ENCODE measurements at places on chromosomes 5 and 9.

DNA sequence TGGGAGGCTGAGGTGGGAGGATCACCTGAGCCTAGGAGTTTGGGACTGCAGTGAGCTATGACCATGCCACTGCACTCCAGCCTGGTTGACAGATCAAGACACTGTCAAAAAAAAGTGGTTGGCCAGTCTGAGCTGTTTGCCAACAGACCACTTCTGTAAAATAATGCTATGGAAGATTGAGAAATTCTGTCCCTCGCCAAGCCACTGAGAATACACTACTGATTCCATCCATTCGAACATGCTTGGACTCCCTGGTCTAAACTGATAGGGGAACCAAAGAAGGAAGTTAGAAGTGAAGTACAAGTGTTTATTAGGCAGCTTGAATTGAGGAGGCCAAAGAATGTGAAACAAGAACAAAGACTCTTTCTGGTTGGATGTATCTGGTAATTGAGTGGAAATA, 27.2 kb downstream of the ENC1 start:
- no peak for DNase-seq

DNA sequence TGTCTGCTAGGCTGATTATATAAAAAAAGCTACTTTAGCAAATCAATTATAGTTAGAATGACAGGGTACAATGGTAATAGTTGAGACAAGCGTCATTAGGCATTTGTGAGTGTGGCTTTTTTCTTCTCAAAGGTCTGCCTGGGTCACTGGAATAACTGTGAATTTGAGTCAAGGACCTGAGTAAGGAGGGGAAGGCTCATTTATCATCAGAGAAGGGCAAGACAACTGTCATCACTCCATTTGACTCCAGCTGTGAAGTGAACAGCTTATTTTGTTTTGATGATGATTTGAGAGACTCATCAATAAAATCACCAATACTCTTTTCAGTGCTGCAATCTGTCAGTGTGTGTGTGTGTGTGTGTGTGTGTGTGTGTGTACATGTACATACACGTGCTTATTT, 118.6 kb downstream of the MAT2B start:
- no peak for DNase-seq

- no peak for DNase-seq
Observed at GRCh38 chr5:87735923-87736322, 323.2 kb upstream of the CCNH start.

- DNase-seq: no peak
Observed at GRCh38 chr9:18184401-18184800, 289.6 kb upstream of the ADAMTSL1 start.

DNA sequence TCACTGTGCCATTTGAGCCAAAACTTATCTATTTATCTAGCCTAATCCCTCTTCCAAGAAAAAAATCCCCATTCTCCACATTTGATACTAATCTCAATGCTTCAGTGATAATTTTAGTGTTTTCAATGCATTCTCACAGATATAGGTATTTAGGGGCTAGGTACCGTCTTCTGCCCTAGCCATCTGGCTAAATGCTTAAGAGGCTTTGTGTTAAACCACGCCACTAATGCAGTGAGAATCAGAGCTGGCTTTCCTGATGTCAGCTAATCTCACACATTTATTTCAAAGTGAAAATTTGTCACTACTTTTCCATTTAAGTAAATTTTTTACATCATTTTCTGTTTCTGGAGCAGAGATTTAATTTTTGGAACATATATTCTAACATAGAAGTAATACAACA, 479.7 kb downstream of the MAN2A1 start:
- no peak for DNase-seq

- DNase-seq: peak; percentile 39
Observed at GRCh38 chr9:135343837-135344522, 135.6 kb upstream of the PPP1R26 start.

Measured in hippocampal formation (tissue), 2 donors.